ENCODE measurements at places on chromosomes 7 and 10. TPM values are rescaled to one million over a fixed set of nuclear protein-coding genes. Genes with fewer than 3 reads are reported as not detected.

NOS3 gene
- 20.3 TPM for total RNA-seq

DNA sequence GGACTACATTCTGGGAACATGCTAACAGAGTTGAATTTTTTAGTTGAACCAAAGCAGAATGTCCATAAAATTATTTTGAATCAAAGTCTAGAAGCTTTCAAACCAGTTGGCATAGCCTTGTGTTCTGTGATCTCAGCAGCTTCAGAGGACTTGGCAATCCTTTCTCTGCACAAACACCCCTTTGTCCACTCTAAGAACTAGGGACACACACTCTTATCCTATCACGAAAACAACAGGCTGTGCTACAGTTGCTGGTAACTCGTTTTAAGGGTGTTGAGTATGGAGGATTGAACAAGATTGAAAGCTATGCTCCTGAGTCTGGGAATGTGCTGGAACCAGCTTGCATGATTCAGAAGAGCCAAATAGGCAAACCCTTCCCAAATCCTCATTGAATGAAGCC, 76.4 kb upstream of the PRSS58 start:
- DNase-seq = no peak
- no peak overlapping the region for H3K27ac ChIP-seq
- H3K36me3 ChIP-seq = no peaks in the 10 kb centered on the region
- H3K27me3 ChIP-seq = no peaks in the 10 kb centered on the region

- H3K27me3 ChIP-seq = no peaks in the 10 kb centered on the region
- DNase-seq = no peak
- H3K27ac ChIP-seq = no peak overlapping the region
- no peak overlapping the region for H3K4me3 ChIP-seq
- H3K4me1 ChIP-seq = no peaks in the 10 kb centered on the region
These were observed 8.8 kb upstream of the OR6V1 start for GRCh38 chr7:143043391-143043790.

DNA sequence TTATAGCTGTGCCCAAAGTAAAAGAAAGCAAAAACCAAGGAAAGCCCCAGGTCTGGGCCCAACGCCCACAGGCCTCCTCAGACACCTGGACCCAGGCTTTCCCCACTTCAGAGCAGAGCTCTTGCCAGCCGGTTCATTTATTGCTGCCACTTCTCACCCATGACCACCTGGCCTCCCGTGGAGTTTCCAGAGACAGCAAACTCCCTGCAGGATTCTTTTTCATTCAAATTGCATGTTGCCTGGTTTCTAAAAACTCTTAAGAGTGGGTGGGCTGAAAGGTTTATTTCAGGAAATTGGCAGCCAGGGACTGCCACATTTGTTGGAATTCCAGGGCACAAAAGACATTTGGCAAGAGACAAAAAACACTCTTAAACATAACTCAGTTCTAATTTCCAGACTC, 4.7 kb downstream of the VOPP1 start:
- no peak overlapping the region for H3K27ac ChIP-seq
- H3K27me3 ChIP-seq = no peaks in the 10 kb centered on the region
- H3K4me3 ChIP-seq = no peak overlapping the region
- DNase-seq = no peak
- no peaks in the 10 kb centered on the region for H3K36me3 ChIP-seq
- peaks cover 8% of the 10 kb centered on the region for H3K4me1 ChIP-seq

HPSE2 gene
- 0.63 TPM for total RNA-seq

VWA2 gene
- 1.6 TPM for total RNA-seq

GRCh38 chr7:66355756-66356155, 150.6 kb downstream of the TPST1 start:
- no peaks in the 10 kb centered on the region for H3K4me1 ChIP-seq
- H3K36me3 ChIP-seq = no peaks in the 10 kb centered on the region
- no peak overlapping the region for H3K27ac ChIP-seq
- H3K4me3 ChIP-seq = no peak overlapping the region
- DNase-seq = no peak
- H3K27me3 ChIP-seq = no peaks in the 10 kb centered on the region

DNA sequence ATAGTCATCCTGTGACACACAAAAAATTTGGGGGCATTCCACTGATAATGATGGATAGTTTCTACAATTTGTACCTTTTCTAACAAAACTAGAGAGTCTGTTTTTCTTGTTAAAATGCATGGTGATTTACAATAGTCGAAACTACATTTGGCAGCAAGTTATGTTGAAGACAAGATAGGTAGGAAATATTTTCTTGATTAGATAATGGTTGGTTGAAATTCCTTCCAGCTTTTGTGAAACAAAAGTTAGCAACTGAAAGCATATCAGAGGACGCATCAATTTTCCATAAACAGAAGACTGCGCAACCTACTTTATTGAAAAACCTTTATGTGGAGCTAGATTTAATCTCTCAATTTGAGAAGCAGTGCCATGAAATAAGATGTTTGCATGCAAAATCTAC, 155.8 kb upstream of the GLI3 start:
- no peak for DNase-seq
- H3K36me3 ChIP-seq = no peaks in the 10 kb centered on the region
- H3K4me1 ChIP-seq = no peaks in the 10 kb centered on the region

DNA sequence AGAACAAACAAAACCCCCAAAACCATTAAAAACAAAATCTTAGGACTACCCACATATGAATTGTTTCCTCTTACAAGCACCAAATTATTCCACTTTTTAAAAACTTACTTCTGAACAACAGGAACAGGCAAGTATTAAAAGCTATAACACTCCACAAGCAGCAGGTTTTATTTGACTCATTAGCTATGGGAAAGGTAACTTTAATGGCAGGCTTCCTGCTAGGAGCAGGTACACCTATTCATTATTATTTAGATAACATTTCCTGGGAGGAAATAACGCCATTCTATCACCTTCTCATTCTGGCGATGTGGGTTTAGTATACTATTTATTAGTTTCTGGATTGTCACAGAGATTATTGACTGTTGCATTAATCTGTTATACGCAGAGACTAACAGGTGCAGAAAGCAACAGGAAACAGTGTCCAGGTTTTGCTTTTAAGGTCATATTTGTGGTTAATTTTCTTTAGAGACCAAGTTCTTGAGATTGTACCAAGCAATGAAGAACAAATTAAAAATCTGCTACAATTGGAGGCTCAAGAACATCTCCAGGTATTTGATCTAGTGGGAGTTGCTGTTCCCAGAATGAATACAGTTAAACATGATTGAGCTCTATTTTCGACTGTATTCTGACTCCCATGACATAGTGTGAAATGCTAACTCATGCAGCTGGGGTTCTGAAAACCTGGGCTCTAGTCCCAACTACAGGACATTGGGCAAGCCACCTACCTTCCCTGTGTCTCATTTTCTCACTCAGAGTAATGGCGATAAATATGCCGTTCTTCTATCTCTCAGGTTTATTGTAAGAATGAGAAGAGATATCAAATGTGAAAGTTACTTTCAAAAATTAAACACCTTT, 2.0 kb downstream of the CPA2 start:
- no peaks in the 10 kb centered on the region for H3K27me3 ChIP-seq
- H3K27ac ChIP-seq = no peak overlapping the region
- no peak overlapping the region for H3K4me3 ChIP-seq
- no peaks in the 10 kb centered on the region for H3K4me1 ChIP-seq
- H3K36me3 ChIP-seq = no peaks in the 10 kb centered on the region
- DNase-seq = no peak

DNA sequence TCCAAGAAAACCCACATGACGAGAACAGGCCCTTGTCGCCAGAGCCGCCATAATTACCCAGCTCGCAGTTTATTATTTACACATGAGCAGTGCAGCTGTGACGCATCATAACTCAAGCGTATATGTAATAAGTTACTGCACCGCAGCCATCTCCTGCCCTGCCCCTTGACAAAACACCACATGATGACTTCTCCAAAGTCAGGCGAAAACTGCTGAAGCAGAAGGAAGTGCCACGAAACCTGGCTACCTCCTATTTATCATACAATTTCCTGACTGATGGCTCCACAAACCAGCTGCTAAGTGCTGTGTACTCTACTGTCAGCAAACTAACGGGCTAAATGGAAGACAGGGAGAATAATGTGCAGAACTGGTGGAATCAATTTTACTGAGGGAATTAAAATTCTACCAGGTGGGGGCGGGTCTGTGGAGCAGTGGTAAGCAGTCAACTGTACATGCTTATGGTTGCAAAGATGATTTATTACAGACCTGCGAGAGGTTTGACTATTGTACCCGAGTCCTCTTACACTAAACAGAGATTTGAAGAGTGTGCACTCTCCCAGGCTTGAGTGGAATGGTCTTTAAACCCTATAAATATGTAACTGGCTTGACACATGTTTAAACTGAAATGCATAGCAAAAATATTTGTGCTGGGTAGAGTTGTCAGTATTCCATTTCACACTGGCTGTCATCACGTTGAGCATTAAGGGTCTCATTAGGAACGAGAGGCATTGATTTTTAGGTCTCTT, 156.0 kb downstream of the GLI3 start:
- no peak for DNase-seq
- no peaks in the 10 kb centered on the region for H3K4me1 ChIP-seq
- no peaks in the 10 kb centered on the region for H3K27me3 ChIP-seq

DNA sequence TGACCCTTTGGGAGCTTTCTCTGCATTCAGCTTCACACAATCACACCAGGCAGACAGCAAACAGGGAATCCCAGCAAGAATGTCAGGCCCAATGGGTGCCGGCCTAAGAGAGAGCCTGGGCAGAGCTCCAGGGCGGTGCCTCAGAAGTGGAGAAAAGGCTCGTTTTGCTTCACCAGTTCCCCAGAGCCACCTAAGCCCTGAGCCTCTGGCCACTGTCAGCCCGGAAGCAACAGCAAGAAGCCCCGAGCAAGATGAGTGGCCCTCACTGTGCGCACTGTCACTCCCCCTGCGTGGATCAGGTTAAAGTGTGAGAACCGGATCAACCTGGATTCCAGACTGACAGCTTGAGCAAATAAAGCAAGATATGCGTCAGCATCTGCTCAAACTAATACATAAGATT, 14.7 kb downstream of the CNPY1 start:
- H3K27ac ChIP-seq = no peak overlapping the region
- H3K27me3 ChIP-seq = no peaks in the 10 kb centered on the region
- H3K36me3 ChIP-seq = no peaks in the 10 kb centered on the region
- DNase-seq = no peak
- peaks cover 13% of the 10 kb centered on the region for H3K4me1 ChIP-seq

DNA sequence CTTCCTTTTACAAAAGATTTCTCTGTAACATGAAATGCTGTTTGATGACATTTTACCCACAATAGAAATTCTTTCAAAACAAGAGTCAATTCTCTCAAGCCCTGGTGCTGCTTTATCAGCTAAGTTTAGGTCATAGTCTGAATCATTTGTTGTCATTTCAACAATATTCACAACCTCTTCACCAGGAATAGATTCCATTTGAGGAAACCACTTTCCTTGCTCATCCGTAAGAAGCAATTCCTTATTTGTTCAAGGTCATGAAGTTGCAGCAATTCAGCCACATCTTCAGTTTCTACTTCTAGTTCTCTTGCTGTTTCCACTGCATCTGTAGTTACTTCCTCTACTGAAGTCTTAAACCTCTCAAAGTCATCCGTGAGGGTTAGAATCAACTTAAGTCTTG, 315.3 kb downstream of the TYW1 start:
- H3K27ac ChIP-seq = no peak overlapping the region
- no peak for DNase-seq
- no peaks in the 10 kb centered on the region for H3K4me1 ChIP-seq
- peaks cover 98% of the 10 kb centered on the region for H3K36me3 ChIP-seq
- no peaks in the 10 kb centered on the region for H3K27me3 ChIP-seq

GRCh38 chr7:44104860-44105771, 971 bp downstream of the AEBP1 start:
- no peaks in the 10 kb centered on the region for H3K27me3 ChIP-seq
- no peaks in the 10 kb centered on the region for H3K4me1 ChIP-seq
- H3K4me3 ChIP-seq = peak overlapping the region; percentile 60
- H3K27ac ChIP-seq = peak overlapping the region; percentile 91
- peak; percentile 68 for DNase-seq

GRCh38 chr10:60403168-60403873, 13.6 kb upstream of the ANK3 start:
- H3K36me3 ChIP-seq = no peaks in the 10 kb centered on the region
- H3K27me3 ChIP-seq = no peaks in the 10 kb centered on the region
- H3K4me1 ChIP-seq = peaks cover 8% of the 10 kb centered on the region
- DNase-seq = no peak
- H3K27ac ChIP-seq = no peak overlapping the region
- H3K4me3 ChIP-seq = no peak overlapping the region

DNA sequence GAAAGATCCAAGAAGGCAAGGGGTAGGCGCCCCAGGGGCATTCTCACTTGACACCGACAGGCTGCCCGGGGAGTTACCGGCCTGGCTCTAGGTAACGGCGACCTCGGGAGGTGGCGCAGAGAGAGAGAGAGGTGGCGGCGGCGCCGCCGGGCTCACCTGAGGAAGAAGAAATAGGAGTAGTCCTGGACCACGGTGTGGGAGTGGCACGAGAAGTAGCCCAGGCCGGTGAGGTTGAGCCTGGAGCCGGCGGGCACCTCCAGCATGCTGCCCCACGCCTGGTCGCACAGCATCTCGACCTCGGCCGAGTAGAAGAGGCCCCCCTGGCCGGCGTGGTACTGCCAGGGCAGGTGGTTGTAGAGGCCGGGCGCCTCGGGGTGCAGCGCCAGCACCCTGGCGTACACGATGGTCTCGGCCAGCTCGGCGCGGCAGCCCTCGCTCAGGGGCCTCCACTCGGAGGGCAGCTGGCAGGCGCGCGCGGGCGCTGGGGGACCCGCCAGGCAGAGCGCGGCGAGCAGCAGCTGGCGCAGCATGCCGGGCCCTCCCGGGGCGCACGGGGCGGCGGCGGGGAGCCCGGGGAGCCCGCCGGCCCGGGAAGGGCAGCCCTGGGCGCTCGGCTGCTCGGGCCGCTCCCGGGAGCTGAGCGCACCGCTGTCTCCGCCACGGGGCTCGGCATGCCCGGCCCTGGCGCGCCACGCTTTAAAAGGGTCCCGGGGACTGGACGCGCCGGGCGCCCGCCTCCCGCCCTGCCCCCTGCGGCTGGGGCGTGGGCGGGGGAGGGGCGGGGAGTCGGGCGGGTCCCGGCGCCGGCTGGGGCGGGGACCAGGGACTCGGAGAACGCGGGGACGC, at the start of gene CCDC3:
Gene CCDC3, minus strand, starts transcription at position 673 of the 846 bp plus-strand sequence. Its CDS starts 143 bp downstream, at position 530.
- peaks cover 6% of the 10 kb centered on the region for H3K4me1 ChIP-seq
- H3K4me3 ChIP-seq = peak within 1 kb of the TSS; percentile 41
- H3K36me3 ChIP-seq = no peaks in the 10 kb centered on the region
- H3K27me3 ChIP-seq = peaks cover 4% of the 10 kb centered on the region

C10orf143 gene
- total RNA-seq = 4.8 TPM

- H3K27ac ChIP-seq = no peak overlapping the region
- H3K27me3 ChIP-seq = no peaks in the 10 kb centered on the region
- DNase-seq = no peak
- H3K4me3 ChIP-seq = no peak overlapping the region
- no peaks in the 10 kb centered on the region for H3K36me3 ChIP-seq
These were observed 146.3 kb downstream of the NXPH1 start for GRCh38 chr7:8579661-8580194.

DNA sequence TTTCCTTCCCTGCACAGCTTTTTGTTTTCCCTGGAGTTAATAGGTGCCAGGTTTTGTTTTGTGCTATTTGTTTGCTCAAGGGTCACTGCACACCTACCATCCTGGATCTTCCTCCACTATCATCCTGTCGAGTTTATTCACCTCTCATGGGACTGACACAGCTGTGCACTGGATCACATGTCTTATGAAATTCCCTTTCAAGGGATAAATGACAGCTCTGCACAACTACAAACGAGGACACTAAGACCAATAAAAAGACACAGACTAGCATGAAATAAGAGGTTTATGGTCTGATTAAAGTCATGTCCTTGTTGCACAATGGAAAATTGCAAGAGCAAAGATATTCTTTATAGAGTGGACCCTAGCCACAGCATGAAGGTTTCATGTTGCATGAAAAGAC, 76.7 kb upstream of the SFMBT2 start:
- no peaks in the 10 kb centered on the region for H3K27me3 ChIP-seq
- no peaks in the 10 kb centered on the region for H3K36me3 ChIP-seq
- H3K27ac ChIP-seq = no peak overlapping the region
- no peak overlapping the region for H3K4me3 ChIP-seq
- DNase-seq = no peak
- no peaks in the 10 kb centered on the region for H3K4me1 ChIP-seq

CALML5 gene
- not detected for total RNA-seq
